ENCODE measurements at places on chromosomes 4 and X. TPM values are rescaled to one million over a fixed set of nuclear protein-coding genes. Genes with fewer than 3 reads are reported as not detected.

GRCh38 chr4:68451246-68452211, 4.3 kb downstream of the TMPRSS11E start:
- no peak overlapping the region for H3K4me3 ChIP-seq
- H3K4me1 ChIP-seq: no peaks in the 10 kb centered on the region
- no peaks in the 10 kb centered on the region for H3K36me3 ChIP-seq
- H3K27ac ChIP-seq: no peak overlapping the region

DNA sequence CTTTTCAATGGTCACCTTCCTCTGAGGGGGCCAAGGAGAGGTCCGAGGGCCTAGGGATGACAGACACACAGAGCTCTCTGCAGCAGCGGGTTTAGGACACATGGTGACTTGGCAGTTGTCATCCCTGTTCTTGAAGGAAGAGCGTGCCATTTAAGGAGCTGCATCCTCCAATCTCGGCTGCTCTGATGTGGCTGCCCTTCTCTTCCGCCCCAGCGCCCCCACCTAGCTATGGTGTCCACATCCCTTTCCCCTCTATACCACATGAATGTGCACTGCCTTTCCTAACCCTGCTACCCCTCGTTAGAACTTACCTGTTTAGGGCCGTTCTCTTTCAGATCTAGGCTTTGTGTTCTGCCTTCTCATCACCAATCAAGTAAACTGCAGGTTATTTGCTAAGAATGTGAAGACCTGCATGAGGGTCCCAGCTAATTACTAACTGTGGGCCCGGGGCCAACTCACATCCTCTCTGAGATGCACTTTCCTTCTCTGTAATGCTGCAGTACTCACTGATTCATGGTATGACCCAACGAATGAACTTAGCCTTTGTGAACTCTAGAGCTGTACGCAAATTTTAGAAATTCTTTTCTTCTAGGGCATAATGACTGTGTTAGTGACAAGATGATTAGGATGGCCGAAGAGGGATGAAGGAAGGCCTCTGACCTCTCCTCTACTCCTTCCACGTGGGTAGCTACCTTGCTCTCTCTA, 38.2 kb downstream of the CHST7 start:
- no peaks in the 10 kb centered on the region for H3K27me3 ChIP-seq
- H3K4me3 ChIP-seq: no peak overlapping the region
- H3K27ac ChIP-seq: no peak overlapping the region
- peaks cover 21% of the 10 kb centered on the region for H3K4me1 ChIP-seq
- DNase-seq: peak; percentile 61

GRCh38 chr4:77471821-77472495, 133.7 kb upstream of the CXCL13 start:
- H3K36me3 ChIP-seq: no peaks in the 10 kb centered on the region
- H3K4me3 ChIP-seq: no peak overlapping the region
- H3K27me3 ChIP-seq: no peaks in the 10 kb centered on the region
- no peak for DNase-seq

The PAGE2 gene
- total RNA-seq: not detected

- no peaks in the 10 kb centered on the region for H3K36me3 ChIP-seq
- no peak overlapping the region for H3K4me3 ChIP-seq
- H3K27ac ChIP-seq: no peak overlapping the region
- no peaks in the 10 kb centered on the region for H3K27me3 ChIP-seq
These were observed 1244.5 kb downstream of the PCDH7 start for GRCh38 chr4:31964685-31965084.

DNA sequence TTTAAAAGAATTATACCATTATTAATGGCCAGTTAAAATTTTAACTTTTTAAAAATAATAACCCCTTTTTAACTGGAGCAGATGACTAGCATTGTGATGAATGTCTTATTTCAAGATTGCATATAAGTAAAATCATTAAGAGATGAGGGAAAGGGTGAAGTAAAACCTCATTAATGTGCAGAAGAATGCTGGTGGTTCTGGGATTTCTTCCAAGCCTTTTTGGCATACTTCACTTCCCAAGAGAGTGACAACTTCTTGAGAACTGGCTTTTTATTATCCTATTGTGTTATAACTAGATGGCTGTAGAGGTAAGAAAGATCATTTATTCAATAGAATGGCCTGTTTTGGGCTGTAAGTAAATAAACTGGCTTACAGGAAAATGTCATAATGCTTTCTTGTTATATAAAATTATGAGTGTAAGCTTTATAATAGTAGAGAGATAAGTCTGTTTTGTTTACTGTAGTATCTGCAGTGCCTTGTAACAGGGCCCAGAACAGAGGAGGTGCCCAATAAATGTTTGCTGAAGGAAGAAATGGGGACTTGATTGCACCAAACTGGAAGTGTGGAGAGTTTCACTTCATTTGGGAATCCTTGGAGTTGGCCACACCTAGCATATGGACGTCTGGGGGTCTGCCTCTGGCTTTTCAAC, 242.9 kb upstream of the PITX2 start:
- no peaks in the 10 kb centered on the region for H3K4me1 ChIP-seq
- no peak overlapping the region for H3K4me3 ChIP-seq
- no peaks in the 10 kb centered on the region for H3K27me3 ChIP-seq

- no peak overlapping the region for H3K27ac ChIP-seq
- DNase-seq: no peak
- H3K36me3 ChIP-seq: no peaks in the 10 kb centered on the region
- H3K4me3 ChIP-seq: no peak overlapping the region
These were observed 187.4 kb downstream of the NR3C2 start for GRCh38 chr4:148254621-148255343.

GRCh38 chrX:83829874-83830273, 31.1 kb upstream of the CYLC1 start:
- H3K4me1 ChIP-seq: no peaks in the 10 kb centered on the region
- no peak overlapping the region for H3K27ac ChIP-seq
- H3K4me3 ChIP-seq: no peak overlapping the region
- no peaks in the 10 kb centered on the region for H3K36me3 ChIP-seq
- no peaks in the 10 kb centered on the region for H3K27me3 ChIP-seq
- DNase-seq: no peak

- no peaks in the 10 kb centered on the region for H3K27me3 ChIP-seq
- no peak for DNase-seq
- H3K4me1 ChIP-seq: peaks cover 3% of the 10 kb centered on the region
These were observed 23.6 kb downstream of the CFAP99 start for GRCh38 chr4:2442175-2442993.

DNA sequence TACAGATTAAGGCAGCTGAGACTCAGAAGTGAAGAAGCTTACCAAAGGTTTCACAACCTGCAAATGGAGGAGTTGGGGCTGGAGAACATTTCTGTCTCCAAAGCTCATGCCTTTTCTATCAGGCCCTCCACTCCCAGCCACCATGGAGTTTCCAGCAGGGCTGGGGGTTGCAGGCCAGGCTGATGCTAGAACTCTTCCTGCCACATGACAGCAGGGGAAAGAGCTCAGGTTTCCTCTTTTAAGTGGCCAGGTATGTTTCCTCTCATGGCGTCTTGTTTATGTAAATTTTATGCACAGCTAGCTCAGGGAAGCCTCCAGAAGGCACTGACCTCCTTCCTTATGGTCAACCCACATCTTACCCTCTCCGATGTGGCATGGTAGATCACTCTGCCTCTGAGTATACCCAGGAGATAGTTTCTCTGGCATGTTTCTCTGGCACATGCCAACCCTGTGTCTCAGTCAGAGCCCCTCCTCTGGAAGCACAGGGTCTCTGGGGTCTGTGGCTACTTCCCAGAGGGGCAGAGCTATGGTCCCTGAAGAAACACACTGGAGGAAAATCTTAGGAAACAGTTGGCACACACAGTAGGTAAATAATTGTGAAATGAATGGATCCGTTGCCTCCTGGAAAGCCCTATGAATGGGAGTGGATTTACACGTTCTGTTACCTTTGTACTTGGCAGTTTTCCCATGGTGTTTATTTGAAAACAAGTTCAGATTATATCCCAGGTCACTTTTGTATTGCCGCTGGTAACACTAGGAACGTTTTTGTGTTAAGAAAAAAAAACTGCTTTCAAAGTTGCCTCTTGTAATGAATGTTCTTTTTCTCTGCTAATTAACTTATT, 28.9 kb downstream of the PDK3 start:
- no peak for DNase-seq
- H3K4me1 ChIP-seq: peaks cover 16% of the 10 kb centered on the region
- no peaks in the 10 kb centered on the region for H3K27me3 ChIP-seq

The RENBP gene
- total RNA-seq: 3.5 TPM

GRCh38 chr4:141469392-141469791, 167.0 kb upstream of the IL15 start:
- H3K4me1 ChIP-seq: no peaks in the 10 kb centered on the region
- DNase-seq: no peak
- no peaks in the 10 kb centered on the region for H3K27me3 ChIP-seq
- no peak overlapping the region for H3K27ac ChIP-seq
- no peaks in the 10 kb centered on the region for H3K36me3 ChIP-seq

DNA sequence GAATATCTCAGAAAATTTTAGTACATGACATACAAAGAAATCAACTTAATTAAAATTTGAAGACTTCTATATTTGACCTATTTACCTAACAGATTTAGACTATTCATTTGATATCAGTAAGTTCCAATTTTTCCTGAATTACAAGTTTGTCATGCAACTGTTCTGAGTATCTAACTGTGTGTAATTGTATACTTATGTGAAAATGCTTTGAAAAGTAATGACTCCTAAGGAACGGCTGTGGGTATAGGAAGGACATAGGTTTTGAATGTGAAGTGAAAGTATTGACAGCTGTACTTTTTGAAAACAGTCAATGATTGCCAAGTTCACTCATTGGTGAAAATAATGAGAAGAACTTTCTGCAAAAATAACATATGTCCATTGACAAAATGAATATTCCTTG, 2.9 kb downstream of the GRIA2 start:
- DNase-seq: no peak
- no peaks in the 10 kb centered on the region for H3K36me3 ChIP-seq
- H3K4me1 ChIP-seq: no peaks in the 10 kb centered on the region
- no peak overlapping the region for H3K4me3 ChIP-seq
- no peaks in the 10 kb centered on the region for H3K27me3 ChIP-seq

GRCh38 chrX:130676861-130677260, 226.1 kb downstream of the ENOX2 start:
- no peak overlapping the region for H3K27ac ChIP-seq
- no peaks in the 10 kb centered on the region for H3K36me3 ChIP-seq
- no peak overlapping the region for H3K4me3 ChIP-seq
- no peak for DNase-seq

DNA sequence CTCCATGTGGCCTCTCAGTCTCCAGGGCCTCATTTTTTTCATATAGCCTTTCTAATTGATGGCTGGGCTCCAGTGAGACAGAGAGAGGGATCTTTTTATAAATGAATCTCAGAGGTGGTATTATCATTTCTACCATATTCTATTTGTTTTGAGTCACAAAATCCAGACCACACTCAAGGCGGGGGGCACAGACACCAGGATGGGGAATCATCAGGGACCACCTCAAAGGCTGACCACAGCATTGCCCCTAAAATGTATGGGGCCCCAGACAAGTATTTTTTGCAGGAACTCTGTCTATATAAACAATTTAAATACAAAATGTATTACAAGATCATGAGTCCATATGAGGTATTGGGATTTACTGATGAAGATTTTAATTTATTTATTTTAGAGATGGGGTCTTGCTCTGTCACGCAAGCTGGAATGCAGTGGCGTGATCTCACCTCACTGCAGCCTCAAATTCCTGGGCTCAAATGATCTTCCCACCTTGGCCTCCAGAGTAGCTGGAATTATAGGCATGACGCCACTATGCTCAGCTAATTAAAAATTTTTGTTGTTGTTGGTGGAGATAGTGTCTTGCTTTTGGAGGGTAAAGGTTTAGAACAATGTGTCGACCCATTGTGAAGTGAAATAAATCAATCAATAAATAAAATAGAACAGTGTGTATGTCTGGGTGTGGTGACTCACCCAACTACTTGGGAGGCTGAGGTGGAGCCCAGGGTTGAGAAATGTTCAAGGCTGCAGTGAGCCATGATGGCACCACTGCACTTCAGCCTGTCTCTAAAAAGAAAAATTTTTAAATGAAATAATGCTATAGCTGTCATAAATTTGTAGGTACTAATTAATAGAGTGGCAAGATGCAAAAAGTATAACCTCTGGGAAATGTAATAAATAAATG, 29.4 kb downstream of the WDR13 start:
- no peak overlapping the region for H3K4me3 ChIP-seq
- H3K27me3 ChIP-seq: no peaks in the 10 kb centered on the region
- H3K4me1 ChIP-seq: peaks cover 1% of the 10 kb centered on the region
- H3K36me3 ChIP-seq: no peaks in the 10 kb centered on the region
- DNase-seq: no peak
- no peak overlapping the region for H3K27ac ChIP-seq

DNA sequence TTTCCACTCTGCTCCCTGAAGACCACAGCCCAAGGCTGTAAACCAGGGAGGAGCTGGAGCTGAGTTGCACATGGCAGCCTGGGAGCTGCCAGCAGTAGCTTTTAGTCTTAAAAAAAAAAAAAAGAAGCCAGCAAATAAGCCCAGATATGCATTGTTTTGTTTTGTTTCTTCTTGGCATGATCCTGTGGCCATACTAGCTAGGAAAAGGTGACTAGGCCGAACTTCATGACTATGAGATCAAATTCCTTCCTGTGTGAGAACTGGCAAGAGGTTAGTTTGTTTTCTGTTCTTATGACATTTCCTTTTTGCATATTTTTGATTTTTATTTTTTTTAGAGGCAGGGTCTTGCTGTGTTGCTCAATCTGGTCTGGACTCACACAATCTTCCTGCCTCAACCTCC, 323.3 kb downstream of the DCTD start:
- H3K4me1 ChIP-seq: no peaks in the 10 kb centered on the region
- no peak overlapping the region for H3K27ac ChIP-seq
- no peak overlapping the region for H3K4me3 ChIP-seq

DNA sequence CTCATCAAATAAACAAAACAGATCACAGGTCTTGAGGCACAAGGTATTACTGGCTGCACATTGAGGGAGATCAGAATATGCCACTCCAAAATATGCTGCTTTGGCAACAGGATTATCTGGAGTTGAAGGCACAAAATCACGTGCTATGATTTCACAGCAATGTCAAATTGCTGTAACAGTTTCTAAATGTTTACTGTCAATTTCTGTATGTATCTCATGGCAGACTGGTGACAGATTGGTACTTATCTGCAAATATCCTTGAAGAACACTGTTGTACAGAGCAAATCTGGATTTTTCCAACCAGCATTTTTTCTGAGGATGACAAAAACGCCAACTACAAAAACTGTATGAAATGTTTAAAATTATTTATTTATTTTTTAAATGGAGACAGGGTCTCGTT, 26.7 kb downstream of the GPR82 start:
- no peaks in the 10 kb centered on the region for H3K27me3 ChIP-seq
- no peak overlapping the region for H3K27ac ChIP-seq
- H3K36me3 ChIP-seq: no peaks in the 10 kb centered on the region
- no peaks in the 10 kb centered on the region for H3K4me1 ChIP-seq
- DNase-seq: no peak

GRCh38 chrX:23911126-23911835, 3.5 kb downstream of the CXorf58 start:
- H3K36me3 ChIP-seq: no peaks in the 10 kb centered on the region
- H3K27ac ChIP-seq: no peak overlapping the region
- no peaks in the 10 kb centered on the region for H3K27me3 ChIP-seq
- no peak for DNase-seq

The PABPC1L2A gene
- total RNA-seq: not detected

The NEXMIF gene
- not detected for total RNA-seq

DNA sequence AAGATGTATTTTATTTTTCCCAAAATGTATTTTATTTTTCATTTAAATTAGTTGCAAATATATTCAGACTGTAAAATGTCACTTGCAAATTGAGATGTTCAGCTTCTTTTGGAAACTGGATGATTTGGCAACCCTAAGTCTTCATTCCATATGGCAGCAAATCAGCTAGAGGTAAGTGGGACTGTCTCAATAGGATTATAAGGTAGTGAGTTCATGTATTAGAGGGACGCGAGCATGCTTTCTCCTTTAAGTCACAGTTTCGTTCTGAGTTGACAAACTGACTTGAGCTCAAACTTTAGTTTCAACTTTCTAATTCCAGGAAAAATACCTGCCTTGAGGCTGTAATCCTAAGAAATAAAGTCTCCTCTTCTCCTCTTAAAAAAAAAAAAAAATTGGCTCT, 44.2 kb upstream of the TMEM131L start:
- H3K4me1 ChIP-seq: peaks cover 14% of the 10 kb centered on the region
- no peak overlapping the region for H3K4me3 ChIP-seq
- no peaks in the 10 kb centered on the region for H3K27me3 ChIP-seq
- no peak overlapping the region for H3K27ac ChIP-seq

All from CD8-positive, alpha-beta memory T cell (primary cell).